ENCODE measurements at places on chromosomes 12 and 14.

- DNase-seq: no peak
These were observed 48.5 kb downstream of the CDC42BPB start for GRCh38 chr14:103008768-103009357.

DNA sequence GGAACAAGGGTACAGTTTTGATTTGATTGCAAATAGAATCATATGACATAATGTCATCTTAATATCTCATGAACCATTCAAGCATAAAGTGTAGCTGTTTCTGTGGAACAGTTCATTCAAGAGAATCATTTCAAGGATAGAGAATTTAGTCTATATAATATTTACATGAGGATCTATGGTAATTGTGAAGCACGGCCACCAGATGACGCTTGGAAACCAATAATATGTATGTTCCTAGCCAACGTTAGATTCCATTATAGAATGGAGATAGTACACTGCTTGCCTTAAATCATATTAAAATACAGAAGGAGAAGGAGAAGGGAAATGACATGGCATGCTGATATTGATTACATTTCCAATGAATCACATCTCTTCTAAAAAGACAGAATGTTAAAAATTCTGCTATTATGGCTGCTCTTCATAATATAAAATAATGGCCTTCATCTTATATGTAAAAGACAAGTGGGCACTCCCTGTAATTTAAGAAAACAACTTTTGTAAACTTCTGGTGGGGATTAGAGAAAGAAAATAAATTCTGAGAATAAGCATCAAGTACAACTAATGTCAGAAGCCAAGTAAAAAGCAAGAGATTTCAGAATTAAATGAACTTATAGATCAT lies 351.0 kb downstream of the NAV3 start:
- no peak for DNase-seq

DNA sequence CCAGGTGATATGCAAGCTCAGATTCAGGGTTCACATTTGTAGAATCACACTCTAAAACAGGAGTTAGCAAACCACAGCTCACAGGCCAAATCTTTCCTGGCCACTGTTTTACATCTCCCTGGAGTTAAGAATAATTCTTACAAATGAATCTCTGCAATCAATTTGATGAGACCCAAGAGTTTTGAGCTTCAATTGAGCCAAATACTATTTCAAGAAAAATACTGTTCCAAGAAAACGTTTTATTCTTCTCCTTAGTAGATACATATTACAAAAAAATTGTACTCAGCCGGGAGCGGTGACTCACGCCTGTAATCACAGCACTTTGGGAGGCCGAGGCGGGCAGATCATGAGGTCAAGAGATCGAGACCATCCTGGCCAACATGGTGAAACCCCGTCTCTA lies 2.5 kb downstream of the PTGDR start:
- DNase-seq: no peak

- no peak for DNase-seq
These were observed 796.4 kb downstream of the AACS start for GRCh38 chr12:125861299-125862281.

DNA sequence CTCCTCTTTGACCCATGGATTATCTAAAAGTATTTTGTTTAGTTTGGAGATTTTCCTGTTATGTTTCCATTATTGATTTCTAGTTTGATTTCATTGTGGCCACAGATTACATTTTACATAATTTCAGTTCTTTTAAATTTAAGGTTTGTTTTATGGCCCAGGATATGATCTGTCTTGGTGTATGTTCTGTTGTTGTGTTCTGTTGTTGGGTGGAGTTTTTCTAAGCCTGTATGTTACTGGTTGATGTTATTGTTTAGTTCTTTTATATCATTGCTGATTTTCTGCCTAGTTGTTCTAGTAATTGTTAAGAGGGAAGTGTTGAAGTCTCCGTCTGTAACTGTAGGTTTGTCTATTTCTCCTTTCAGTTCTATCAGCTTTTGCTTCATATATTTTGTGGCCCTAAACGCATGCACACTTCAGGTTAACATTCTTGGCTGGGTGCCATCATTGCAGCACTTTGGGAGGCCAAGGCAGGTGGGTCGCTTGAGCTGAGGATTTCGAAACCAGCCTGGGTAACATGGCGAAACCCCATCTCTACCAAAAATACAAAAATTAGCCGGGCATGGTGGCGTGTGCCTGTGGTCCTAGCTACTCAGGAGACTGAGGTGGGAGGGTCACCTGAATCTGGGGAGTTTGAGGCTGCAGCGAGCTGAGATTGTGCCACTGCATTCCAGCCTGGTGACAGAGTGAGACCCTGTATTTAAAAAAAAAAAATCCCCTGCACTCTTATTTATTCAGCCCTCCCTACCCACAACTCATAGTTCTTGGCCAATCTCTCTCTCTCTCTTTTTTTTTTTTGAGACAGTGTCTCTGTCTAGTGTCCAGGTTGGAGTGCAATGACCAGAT lies 28.1 kb upstream of the CFL2 start:
- no peak for DNase-seq

DNA sequence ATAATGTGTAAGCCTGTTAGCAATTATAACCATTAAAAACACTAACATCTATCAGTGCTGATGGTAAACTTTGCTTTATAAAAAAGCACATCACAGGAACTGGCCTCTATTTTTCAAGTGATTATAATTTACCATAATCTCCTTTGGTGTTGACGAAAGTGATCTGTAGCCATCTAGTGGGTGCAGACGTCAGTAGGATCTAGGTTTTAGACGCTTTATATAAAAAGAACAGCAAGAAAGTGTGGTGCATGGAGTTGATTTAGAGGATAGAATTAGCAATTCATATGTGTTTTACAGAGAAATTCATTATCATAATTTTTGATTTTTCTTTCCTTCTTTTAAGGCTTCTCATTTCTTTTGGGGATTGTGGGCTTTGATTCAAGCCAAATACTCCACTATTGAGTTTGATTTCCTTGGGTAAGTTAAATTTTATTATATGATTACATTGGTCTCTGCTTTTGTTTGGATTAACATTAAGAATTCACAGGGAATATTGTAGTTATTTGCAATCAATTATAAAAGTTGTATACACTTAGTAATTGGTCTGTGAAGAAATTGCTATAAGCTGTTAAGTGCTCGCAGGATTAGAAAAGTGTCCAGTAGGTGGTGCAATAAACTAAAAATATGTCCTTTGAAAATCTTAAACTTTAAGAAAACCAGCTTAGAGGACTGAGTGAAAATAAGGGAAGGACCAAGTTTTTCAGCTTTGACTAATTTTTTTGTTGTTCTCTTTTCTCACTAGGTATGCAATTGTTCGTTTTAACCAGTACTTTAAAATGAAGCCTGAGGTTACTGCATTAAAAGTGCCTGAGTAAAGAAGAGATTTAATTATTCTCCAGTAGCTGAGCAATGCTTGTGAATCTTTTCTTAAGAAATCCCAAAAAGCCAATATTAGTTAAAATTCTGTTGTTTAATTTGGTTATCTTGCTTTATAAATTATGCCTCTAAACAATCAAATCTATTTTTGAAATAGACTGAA lies 59.5 kb downstream of the ETNK1 start:
- no peak for DNase-seq

DNA sequence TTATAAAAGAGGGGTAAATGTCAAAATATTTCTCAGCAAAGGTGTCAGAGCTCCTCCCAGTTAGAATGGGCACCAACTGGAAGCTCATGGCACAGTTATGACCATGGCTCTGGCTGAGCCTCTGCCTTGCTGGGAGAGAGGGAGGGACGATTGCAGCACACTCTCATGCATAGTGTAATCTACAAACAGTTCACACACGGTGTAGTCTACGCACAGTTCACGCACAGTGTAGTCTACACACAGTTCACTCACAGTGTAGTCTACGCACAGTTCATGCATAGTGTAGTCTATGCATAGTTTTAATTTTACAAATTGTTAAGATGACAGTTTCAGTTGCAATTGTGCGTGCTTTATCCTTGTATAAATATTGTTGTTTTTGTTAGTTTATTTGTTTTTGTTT lies 1474.6 kb upstream of the TMEM132C start:
- DNase-seq: no peak
